ENCODE measurements at places on chromosomes 2 and 18. TPM values are rescaled to one million over a fixed set of nuclear protein-coding genes. Genes with fewer than 3 reads are reported as not detected.

ANKRD30B gene
- not detected for total RNA-seq

GALNT13 gene
- not detected for total RNA-seq

- no peaks in the 10 kb centered on the region for H3K36me3 ChIP-seq
- H3K4me3 ChIP-seq, result no peak overlapping the region
- H3K4me1 ChIP-seq, result no peaks in the 10 kb centered on the region
- DNase-seq, result no peak
Observed at GRCh38 chr2:98868548-98869271, 67.3 kb downstream of the CRACDL start.

DNA sequence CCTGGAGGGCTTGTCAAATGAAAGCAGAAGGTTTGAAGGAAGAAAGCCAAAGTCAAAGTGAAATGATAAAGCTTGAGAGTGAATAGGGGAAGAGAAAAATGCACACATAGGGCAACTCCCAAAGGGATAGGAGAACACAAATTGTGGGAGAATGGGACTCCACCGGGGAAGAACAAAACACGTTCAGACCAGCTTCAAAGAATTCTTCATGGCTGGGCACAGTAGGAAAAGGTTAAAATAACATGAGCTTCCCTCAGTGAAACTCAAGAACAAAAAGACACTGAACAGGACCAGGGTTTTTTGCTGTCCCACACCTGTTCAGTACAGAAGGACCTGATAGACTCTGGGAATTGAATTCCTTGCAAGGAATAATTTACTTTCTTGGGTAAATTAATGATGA, 123.1 kb upstream of the NCKAP5 start:
- H3K36me3 ChIP-seq, result no peaks in the 10 kb centered on the region
- H3K27ac ChIP-seq, result no peak overlapping the region
- H3K4me1 ChIP-seq, result no peaks in the 10 kb centered on the region
- H3K4me3 ChIP-seq, result no peak overlapping the region
- H3K27me3 ChIP-seq, result no peaks in the 10 kb centered on the region
